HL-60 (cell line): ENCODE measurements at places on chromosomes 6 and 20.

DNA sequence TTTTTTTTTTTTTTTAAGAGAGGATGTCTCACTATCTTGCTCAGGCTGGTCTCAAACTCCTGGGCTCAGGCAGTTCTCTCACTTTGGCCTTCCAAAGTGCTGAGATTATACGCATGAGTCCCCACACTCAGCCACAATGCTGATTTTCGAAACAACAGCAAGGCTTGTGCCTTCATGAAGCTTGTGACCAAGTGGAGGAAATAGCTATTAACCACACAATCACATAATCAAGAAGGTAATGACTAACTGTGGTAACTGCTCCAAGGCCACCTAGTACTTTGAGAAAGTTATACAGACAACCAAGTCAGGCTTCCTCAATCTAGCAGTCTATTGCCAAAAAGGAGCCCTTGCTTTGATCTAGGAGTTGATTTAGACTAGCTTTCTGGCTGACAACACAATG, 46.3 kb downstream of the SOD2 start:
- DNase-seq: no peak

GRCh38 chr6:127855542-127856159, 45.2 kb downstream of the THEMIS start:
- DNase-seq: no peak

DNA sequence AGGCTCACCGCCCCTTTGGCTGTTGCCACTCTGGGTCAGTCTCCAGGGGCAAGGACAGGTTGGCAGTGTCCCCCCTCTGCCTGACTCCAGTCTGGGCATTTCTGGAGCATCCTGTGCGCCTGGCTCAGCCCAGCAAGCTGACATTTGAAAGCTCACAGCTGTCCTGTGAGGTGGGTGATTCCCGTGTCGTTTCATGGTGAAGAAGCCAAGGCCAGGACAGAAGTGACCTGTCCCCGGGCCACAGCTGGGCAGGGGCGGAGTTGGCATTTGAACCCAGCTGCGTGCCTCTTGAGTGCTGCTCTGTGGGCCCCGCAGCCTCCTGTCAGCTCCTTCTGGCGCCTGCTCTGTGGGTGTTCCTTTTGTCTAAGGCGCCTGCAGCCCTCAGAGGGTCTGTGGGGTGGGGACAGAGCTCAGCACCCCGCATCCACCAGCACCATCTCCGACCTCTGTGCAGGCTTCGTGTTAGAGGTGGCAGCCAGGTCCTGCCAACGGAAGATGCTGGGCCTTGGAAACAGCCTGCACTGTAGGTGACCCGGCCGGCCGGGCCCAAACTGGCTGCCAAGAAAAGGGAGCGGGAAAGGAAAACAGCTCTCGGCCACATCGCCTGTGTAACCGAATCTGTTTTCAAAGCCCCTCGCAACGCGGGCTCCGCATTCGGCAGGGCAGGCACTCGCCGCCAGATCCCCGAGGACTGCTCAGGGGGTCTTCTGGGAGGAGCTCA, 5.8 kb upstream of the GATA5 start:
- DNase-seq: no peak

GRCh38 chr6:21414065-21414464, 179.5 kb upstream of the SOX4 start:
- DNase-seq: no peak

DNA sequence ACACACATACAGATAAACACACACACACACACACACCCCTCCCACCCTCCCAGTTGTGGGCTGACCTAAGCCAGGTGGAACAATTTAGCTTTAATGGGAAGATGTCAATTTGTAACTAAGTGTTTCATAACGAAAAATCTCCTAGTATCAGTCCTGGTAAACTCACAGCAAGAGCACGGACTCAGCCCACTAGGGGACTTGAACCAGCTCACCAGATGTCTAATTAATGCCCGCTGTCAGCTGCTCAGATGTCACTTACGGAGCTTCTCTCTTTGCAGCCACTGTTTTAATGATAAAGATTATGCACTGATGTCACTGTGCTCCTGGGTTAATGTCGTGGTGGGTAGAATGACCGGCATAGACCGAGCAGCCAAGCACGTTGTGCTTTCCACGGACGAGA, 116.6 kb upstream of the INSM1 start:
- DNase-seq: no peak

- no peak for DNase-seq
These were observed 53.6 kb upstream of the PIM1 start for GRCh38 chr6:37116326-37116725.

DNA sequence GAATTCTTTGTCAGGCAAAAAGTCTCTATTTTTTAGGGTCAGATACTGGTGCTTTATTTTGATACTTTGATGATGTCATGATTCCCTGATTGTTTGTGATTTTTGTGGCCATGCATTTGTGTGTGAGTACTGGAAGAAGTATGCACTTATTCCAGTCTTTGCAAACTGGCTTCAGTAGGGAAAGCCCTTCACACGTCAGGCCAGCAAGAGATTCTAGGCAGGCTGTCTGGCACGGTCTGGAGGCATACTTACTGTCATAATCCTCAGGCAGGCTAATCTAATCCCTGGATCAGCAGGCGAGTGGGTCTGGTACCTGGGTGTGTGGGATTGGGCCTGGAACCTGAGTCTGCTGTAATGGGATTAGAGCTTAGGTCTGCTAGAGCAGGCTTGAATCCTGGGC, 391.8 kb upstream of the MMS22L start:
- DNase-seq: no peak

DNA sequence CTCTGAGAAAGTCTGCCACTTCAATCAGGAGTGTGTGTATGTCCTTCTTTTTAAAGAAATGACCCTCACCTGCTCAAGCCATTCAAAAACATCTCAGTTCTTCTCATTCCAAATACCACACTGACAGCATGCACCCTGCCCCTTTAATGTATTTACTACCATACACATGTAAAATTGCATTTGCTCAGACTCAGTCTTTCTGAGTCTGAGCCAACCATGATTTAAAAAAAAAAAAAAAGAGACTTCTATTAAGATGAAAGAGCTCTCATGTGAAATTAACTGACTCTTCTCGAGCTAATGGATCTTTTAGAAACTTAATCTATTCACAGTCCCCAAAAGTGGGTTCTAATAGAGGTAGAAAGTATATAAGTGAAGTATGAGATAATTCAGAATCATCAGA, 1.4 kb upstream of the FILIP1 start:
- DNase-seq: no peak

GRCh38 chr20:38888059-38888831, 38.0 kb upstream of the FAM83D start:
- no peak for DNase-seq

- DNase-seq: peak; percentile 26
These were observed 40.8 kb upstream of the ATXN1 start for GRCh38 chr6:16802071-16802470.

DNA sequence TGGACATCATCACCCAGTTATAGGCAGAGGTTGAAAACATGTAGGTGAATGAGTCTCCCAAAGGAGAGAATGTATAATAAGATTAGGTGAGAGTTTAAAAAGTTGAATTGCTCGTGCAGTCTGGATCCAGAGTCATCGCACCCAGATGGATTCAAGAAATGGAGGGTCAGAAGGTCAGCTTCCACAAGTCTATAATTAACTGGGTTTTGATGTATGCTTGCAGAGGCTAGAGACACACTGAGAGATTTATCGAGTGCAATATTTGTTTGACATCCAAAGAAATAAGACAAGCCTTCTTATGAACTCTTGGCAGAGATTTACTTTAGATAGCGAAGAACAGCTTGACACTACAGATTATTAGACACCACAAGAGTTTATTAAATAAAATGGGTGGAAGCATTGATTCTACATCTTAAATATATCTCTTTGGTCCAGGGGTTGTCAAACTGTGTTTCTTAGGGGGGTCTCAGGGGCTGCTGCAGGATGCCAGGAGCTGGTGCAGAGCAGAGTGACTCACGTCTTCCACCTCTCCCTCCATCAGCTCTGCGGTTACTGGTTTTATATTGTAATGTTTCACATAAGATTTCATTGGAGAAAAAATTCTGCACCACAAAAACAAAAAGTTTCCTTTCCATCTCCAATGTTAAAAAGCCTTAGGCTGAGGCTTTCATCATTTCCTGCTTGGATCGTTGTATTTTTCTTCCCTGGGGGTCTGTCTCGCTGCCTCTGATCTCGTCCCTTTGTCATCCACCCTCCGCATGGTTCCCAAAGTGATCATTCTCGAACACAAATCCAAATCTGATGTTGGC, 176.2 kb upstream of the AHI1 start:
- DNase-seq: no peak

- no peak for DNase-seq
These were observed 29.5 kb upstream of the BHLHE23 start for GRCh38 chr20:63036291-63036690.

GRCh38 chr20:62413025-62413570, 6.0 kb upstream of the CABLES2 start:
- no peak for DNase-seq

DNA sequence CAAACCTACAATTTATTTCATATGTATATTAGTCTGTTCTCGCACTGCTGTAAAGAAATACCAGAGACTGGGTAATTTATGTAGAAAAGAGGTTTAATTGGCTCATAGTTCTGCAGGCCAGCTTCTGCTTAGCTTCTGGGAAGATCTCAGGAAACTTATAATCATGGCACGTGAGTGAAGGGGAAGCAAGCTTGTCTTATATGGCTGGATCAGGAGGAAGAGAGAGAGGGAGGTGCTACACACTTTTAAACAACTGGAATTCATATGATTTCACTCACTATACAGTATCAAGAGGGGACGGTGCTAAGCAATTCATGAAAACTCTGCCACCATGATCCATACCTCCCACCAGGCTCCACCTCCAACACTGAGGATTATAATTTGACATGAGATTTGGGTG, 29.9 kb downstream of the PHACTR2 start:
- DNase-seq: no peak

- no peak for DNase-seq
These were observed 71.8 kb upstream of the CITED2 start for GRCh38 chr6:139446138-139446715.

GRCh38 chr6:99349171-99350141, at the start of gene FAXC:
Gene FAXC, minus strand, starts transcription at chr6:99349674. Its CDS starts 302 bp downstream, at chr6:99349372.
- DNase-seq: no peak

DNA sequence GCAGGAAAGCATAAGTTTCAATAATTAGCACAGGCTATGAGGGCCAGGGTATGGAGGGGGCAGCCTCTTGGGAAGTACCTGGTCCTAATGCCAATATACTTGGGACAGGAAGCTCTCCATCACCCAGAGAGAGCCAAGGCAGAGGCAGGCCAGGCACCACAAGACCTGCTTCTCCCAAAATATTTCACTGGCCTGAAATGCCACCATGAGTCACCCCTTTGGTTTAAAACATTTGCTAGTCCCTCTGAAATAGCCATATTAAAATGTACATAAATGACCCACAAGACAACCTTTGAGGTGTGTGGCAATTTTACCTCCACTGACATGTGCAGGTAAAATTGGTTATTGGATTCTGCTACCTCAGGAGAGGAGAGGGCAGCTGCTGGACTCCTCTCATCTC, 23.4 kb upstream of the SCUBE3 start:
- DNase-seq: no peak

- no peak for DNase-seq
These were observed 50.1 kb downstream of the CARMIL1 start for GRCh38 chr6:25329161-25329817.

DNA sequence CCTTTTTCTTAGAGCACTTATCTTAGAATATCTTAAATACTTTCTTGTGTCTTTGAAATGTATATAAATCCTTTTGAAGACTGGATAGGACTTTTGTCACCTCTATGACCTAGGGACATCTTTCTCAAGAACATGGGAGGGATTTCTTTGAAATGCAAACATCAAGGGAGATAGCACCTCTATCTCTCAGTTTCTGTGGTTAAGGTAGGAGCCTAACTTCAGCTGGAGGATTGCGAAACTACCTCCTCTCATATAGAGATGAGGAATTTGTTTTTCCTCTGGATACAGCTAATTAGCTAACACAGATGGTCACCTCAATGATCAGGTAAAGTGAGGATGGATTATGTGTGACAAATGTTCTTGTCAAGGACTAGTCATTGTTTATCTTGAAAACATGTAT, 631.3 kb upstream of the IMPG1 start:
- DNase-seq: no peak

DNA sequence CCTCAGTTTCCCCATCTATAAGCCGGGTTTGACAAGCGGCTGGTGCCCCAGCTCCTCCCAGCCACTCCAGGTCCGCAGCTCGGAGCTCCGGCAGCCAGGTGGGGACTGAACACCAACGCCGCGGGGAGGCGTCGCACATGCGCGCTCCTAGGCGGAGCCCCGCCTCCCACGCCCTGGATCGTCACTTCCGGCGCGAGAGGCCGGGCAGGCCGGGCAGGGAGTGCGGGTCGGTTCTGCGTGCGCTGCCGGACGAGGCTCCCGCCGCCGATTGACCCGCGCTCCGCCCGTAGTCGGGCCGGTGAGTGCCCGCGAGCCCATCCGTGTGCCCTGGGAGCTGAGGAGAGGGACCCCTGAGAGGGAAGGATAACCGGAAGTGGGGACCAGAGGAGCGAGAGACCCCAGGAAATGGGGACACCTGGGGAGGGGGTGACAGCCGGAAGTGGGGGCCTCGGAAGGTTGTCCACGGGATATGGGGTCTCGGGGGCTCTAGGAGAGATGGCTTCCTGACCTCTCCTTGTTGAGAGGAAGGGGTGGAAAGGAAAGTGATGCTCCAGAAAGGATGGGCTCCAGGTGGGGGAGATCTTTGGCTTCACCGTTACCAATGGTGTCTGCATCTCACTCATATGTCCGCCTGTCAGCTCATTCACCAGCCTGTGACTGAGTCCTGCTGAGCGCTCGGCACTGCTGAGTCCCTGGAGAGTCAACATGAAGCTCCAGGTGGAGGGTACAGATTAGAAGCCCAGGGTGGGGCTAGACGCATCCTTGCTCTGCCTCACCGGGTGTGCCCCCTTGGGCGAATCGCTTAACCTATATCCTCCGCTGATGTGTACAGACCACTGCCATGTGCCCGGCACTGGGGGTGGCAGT, at the start of gene TTPAL:
TTPAL (plus strand) TSS at position 181 of the 867 bp plus-strand sequence. CDS start 4,126 bp downstream, outside the sequence.
- peak; percentile 84 for DNase-seq

GRCh38 chr6:69801225-69801624, 4.4 kb upstream of the LMBRD1 start:
- DNase-seq: no peak

DNA sequence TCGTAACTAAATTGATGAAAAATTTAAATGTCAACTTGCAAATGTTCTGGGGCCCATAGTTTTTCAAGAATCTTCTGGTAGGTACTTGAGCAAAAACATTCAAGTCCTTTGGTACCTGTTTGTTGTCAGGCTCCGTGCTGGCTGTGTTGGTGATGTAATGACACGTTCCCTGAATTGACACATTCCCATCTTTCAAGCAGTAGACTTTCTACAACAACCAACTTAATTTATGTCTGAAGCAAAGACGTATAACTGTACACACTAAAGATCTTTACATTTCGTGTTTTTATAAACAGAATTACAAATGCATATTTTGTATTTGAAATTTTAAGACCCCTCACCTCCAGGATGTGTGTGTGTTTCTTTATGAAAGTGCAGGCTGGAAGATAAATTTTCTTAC, 49.5 kb downstream of the NCOA3 start:
- DNase-seq: no peak

DNA sequence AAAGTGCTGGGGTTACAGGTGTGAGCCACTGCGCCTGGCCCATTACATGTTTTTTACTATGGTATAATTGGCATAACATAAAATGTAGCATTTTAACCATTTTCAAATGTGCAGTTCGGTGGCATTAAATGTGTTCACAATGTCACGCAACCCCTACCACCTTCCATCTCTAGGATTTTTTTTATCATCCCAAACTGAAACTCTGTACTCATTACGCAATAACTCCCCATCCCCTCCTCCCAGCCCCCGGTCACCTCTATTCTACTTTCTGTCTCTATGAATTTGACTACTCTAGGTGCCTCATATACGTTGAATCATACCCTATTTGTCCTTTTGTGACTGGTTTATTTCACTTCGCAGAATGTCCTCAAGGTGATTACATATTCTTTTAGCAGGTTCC, 233.1 kb upstream of the ARID1B start:
- no peak for DNase-seq
